ENCODE measurements at places on chromosomes 7 and 10.

GRCh38 chr7:115005953-115006352, 84.1 kb downstream of the MDFIC start:
- peak; percentile 80 for DNase-seq

GRCh38 chr7:117673367-117673766, 193.5 kb downstream of the CFTR start:
- DNase-seq, result peak; percentile 44

DNA sequence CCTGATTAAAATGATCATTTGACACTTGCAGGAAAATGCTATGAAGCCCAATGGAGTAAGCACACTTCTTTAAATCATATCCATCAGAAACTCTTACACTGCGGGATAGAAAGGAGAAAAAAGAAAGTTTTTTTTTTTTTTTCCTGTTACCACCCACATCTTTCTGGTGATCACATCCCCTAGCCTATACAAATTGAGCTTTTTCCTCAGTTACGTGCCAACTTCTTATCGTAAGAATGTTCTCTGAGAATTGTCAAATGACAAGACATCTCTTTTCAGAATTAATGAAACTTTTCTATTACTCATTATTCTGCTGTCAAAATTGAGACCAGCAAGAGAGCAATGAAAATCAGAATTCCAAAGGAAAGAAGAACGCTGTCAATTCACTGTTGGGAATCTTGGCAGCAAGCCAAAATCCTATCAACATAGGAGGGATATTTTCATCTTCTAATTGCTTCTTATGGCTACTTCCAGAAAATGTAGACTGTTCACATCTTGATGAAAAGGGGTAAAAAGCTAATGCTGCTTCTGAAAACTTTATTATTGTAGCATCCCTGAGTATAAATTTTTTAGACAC, 179.5 kb downstream of the ADAM12 start:
- DNase-seq, result no peak

- DNase-seq, result no peak
Observed at GRCh38 chr7:37065779-37066271, 341.5 kb upstream of the AOAH start.

DNA sequence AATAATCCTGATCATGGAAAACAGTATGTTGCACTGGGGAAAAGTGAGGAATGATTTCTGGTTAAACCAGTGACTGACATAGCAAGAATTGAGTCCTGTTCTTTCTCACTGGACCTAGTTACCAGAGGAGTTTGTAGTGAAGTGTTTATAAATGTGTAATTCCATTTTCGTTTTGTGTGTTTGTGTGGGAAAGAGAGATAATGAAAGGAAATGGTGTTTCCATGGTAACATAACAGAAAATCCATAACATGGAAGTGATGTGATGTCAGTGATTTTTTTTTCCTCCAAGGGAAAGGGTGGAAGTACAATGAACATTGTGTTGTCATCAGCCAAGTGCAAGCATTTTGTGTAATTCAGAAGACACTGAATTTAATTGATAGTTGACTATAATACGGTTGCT, 283.9 kb downstream of the PLXDC2 start:
- DNase-seq, result no peak

- no peak for DNase-seq
Observed at GRCh38 chr7:114426824-114427223, 12.2 kb downstream of the FOXP2 start.

GRCh38 chr10:26486990-26487850, 49.1 kb downstream of the APBB1IP start:
- DNase-seq, result peak; percentile 61

- DNase-seq, result peak; percentile 55
Observed at GRCh38 chr10:44384601-44385025, 284 bp downstream of the CXCL12 start.

DNA sequence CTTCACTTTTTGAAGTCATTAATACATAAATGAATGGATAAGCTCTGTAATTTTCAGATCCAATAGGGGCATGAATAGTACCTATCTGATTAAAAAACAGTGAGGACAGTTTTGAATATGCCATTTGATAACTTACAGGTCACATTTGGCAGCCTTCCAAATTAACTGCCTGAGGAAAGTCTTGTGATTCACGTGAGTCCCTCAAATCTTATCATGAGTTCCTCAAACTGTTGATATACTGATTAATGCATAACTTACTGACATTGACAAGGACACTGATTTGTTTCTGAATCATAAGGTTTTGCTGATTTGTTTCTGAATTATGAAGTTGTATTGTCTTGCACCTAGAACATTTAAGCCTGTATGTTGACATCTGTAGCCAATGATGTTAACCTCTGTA, 55.1 kb downstream of the ANKMY2 start:
- no peak for DNase-seq

- DNase-seq, result no peak
Observed at GRCh38 chr10:122176232-122177213, 94.6 kb upstream of the BTBD16 start.

DNA sequence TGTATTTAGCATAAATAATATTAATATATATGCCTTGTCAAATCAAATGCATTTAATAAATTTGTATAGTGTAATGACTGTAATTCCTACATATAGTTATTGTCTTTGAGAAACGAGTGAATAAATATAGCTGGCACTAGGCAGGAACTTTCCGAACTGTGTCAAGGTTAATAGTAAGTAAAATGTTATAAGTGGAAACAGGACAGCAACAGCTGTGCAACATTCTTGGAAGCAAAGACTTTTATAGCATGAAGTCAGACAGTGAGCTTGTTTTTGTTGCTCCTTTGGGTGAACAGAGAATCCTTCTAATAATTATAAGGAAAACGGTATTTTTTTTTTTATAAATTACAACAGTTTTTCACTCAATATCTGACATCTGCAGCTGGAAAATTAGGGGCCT, 14.0 kb upstream of the EXOC6 start:
- no peak for DNase-seq

DNA sequence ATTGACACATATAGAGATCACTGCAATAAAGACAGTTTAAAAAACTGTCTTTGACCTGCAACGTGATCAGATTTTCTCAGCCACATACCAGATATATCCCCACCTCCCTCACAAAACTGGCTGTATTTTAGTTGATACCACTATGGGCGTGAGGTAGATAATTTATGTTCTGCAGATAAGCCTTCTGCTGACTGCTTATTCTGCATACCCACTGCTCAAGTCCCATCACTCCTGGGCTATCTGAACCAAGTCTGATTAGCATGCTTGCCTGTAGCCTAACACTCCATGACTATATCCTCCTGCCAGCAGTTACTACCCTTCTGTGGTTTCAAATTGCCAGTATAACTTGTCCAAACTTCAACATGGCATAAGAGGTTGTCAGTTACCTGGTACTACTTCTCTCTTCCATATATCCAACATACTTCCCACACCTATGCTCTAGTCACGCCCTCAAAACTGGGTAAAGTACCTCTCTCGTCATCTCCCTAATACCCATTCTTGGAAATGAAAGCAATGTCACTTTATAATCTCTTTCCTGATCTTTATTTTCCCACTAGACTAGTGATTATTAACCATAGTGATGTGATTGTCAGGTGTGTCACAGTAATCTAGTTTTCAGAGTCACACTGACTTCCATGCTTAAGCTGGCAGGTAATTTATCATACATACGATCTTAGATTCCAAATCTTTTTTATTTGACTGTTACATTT, 70.7 kb downstream of the MALSU1 start:
- no peak for DNase-seq

DNA sequence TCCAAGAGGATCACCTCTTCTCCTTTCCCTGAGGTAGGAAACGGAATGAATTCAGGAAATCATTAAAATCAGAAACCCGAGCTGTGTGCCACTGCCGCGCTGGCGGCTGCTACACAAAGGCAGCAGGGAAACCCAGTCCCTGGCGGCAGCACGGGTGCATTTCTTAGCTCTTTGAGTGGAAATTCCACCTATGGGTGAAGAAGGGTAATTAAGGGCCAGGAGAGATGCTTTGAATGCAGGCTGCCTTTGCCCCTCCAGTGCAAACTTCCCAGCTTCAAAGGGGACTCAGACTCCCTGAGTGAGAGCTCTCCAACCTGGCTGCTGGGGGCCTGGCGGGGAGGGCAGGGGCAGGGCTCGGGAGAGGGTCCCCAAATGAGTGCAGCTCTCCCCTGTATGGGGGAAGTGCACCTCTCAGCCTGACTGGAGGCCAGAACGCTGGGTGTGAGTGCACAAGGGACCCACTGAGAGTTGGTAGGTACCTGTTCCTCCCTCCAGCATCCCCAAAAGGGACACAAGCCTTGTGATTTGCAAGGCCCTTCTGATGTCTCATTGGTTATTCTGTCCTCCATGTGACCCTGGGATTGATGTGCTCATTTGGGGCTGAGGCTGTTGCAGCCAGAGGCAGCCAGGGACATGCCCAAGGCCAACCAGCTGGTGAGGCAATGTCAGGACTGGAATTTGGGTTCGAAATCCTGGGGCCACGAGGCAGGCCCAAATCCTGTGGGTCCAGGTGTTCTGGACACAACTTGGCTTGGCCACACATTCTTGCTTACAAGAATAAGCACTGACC, 16.3 kb upstream of the ZMIZ1 start:
- DNase-seq, result peak; percentile 40

DNA sequence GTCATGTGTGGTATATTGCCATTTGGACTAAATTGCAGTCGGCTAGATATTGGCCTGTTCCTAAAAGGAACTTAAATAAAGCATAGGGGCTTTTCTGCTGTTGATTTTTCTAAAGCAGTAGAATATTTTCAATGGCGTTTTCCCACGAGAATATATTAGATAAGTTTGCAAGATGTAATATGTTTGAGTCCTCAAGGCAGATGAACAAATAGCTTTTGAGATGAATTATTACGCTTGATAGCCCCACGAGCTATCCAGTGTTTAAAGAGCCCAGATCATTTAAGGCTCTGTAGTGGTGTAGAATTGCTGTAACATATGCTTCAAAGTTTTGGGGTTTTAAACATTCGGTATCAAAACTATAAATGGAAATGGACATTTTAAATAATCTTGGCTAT, 2.9 kb downstream of the CELF2 start:
- DNase-seq, result no peak

DNA sequence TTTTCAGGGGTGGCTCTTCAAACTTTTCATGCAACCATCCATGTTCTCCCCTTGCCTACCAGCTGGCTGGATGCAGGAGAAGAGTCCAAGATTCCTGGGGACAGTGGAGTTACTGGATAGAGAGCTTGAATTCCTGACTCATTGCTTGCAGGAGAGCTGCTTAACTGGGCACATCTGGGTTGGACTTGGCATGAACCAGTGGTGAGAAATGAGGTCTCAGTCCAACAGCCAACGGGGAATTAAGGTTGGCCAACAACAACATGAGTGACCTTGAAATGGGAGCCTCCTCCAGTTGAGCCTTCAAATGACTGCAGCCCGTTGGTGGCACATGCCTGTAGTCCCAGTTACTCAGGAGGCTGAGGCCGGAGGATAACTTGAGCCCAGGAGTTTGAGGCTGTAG, 58.1 kb upstream of the OPN4 start:
- DNase-seq, result no peak

GRCh38 chr7:37741776-37742175, 58.2 kb downstream of the GPR141 start:
- no peak for DNase-seq

DNA sequence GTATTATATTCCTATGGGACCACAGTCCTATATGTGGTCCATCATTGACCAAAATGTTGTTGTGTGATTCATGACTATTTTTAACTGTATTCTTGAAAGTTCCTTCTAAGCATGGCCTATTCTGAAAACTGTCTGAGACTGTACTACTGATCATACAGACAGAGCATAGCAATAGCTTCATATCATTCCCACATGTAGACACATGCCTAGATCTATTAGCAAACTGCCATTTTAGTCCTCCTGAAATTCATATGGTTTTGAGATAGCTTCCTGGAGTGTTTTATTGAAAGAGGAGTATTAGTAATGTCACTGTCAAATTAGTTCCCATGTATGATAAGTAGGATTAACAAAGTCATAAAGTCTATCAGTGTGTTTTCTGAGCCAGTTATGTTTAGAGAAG, 157.5 kb downstream of the BMPER start:
- no peak for DNase-seq

- no peak for DNase-seq
Observed at GRCh38 chr10:128469515-128469914, 343.3 kb upstream of the MKI67 start.

- DNase-seq, result no peak
Observed at GRCh38 chr7:1651031-1651446, 19.0 kb upstream of the ELFN1 start.

DNA sequence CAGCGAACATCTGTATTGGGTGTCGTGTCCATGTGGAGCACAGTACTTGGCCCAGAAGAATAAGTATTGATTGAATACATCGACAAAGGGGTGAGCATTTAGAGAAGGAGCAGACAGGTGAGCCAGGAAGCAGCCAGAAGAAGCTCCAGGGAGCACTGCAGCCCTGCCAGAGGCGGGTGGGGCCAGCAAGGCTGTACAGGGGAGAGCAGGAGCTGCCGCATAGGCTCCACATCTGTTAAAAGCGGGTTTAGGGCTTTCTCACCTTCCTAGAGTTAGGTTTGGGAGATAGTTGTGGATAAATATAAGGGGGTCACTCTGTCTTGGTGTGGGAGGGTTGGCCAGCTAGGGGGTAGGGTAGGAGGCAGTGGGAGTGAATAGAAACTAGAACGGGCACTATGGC, 1.3 kb upstream of the CPA1 start:
- DNase-seq, result peak; percentile 24

GRCh38 chr7:139908792-139909191, 79.7 kb downstream of the TBXAS1 start:
- DNase-seq, result no peak

DNA sequence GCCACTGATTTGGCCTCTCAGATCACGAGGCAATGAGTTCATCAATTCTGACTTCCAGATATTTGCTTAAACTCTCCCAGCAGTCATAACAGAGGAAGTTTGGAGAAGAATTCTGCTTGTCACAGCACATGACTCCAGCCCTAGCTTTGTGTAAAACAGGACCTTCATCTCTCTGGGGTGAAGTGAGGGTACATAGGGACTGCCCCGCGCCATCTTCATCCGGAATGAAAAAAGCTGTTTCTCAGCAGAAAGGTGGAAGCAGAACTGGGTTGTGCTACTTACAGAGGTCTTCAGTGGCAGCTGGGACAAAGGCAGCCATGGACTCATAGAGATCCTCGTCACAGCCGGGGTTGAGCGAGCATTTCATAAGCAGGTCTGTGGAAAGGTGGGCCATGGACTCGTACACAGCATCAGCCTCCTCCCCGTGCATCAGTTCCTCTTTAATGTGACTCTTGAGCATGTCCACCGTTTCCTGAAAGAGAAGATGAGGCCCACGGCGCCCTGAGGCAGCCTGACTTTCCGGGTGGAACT, 58.4 kb upstream of the TM9SF3 start:
- no peak for DNase-seq

GRCh38 chr7:157043745-157044144, 33.3 kb upstream of the MNX1 start:
- peak; percentile 31 for DNase-seq

GRCh38 chr10:49243610-49244283, 55.2 kb upstream of the C10orf71 start:
- no peak for DNase-seq

GRCh38 chr7:77944183-77945182, 145.9 kb downstream of the PHTF2 start:
- DNase-seq, result no peak

DNA sequence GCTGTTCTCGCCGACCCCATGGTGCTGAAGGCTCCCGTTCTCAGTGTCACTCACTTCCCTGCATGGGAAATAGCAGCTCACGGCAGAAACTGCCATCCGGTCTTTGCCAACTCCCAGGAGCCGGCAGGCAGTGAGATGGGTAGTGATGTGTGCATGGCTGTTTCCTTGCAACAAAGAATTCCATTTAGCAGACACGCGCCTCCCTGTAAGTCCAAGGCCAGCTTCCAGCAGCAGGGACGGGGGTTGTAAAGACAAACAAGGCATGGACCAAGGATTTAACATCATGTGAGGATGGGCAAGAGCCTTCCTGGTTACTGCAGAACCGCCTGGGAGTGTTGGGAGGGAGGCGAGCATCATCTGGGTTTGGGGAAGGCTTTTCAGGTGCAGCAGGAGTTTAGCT, 273.1 kb downstream of the GLRX3 start:
- peak; percentile 23 for DNase-seq

Measured in left lobe of liver (tissue), 2 donors.